ENCODE measurements at places on chromosomes 7 and 10. TPM values are rescaled to one million over a fixed set of nuclear protein-coding genes. Genes with fewer than 3 reads are reported as not detected.

The LIPK gene
- total RNA-seq: not detected

The TUBGCP2 gene
- 39.6 TPM for total RNA-seq

The PON3 gene
- not detected for total RNA-seq

The AKR1B15 gene
- total RNA-seq: not detected

The CNPY1 gene
- total RNA-seq: not detected

The OR2A42 gene
- total RNA-seq: not detected

The MMP21 gene
- not detected for total RNA-seq

The ZNRF2 gene
- total RNA-seq: 5.4 TPM

The TAS2R5 gene
- total RNA-seq: 0.10 TPM

The ECHDC3 gene
- total RNA-seq: 20.0 TPM

The DNAJC12 gene
- total RNA-seq: 0.39 TPM

The POP7 gene
- total RNA-seq: 50.1 TPM

The LLCFC1 gene
- total RNA-seq: not detected

The KIAA1217 gene
- total RNA-seq: 25.7 TPM

The ADCYAP1R1 gene
- not detected for total RNA-seq

The ZWINT gene
- 64.2 TPM for total RNA-seq

The COL17A1 gene
- 3.3 TPM for total RNA-seq

Data from mammary microvascular endothelial cell (primary cell).